H1 (cell line): ENCODE measurements at places on chromosomes 5 and 9. TPM values are rescaled to one million over a fixed set of nuclear protein-coding genes. Genes with fewer than 3 reads are reported as not detected.
A peak's percentile ranks its signal among the peaks of the same experiment; 100 is the strongest.

DNA sequence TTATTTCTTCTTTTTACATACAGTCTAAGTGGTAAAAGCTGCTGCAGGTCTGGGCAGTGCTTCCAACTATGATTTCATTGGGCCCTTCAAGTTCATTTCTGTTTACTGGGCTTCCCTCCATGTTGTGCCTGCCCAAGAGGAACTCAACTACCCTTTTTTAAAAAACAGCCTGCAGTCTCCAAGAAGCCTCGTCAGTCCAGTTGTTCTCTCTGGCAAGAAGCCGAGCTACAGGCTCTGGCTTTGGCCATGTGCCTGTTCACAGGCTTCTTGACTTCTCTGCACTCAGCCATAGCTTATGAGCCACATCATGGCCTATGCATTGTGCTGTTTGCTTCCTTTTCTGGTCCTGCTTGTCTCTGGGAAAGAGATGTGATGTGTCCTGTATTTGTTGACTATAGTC is 119.7 kb upstream of the PJA2 start:
- no peaks in the 10 kb centered on the region for H3K27me3 ChIP-seq
- no peak overlapping the region for H3K4me3 ChIP-seq
- H3K27ac ChIP-seq: no peak overlapping the region

- H3K27me3 ChIP-seq: no peaks in the 10 kb centered on the region
- H3K4me1 ChIP-seq: peaks cover 2% of the 10 kb centered on the region
- H3K27ac ChIP-seq: no peak overlapping the region
These were observed 62.2 kb upstream of the GNE start for GRCh38 chr9:36320466-36320865.

Gene PCDHGC4
- polyA plus RNA-seq: 2.1 and 2.8 TPM in 2 replicates

- H3K27ac ChIP-seq: no peak overlapping the region
- H3K4me1 ChIP-seq: no peaks in the 10 kb centered on the region
- H3K27me3 ChIP-seq: no peaks in the 10 kb centered on the region
- H3K4me3 ChIP-seq: no peak overlapping the region
These were observed 3.7 kb upstream of the ZNF510 start for GRCh38 chr9:96781552-96781951.

GRCh38 chr9:137321726-137322361 is 19.8 kb upstream of the NRARP start:
- no peak overlapping the region for H3K27ac ChIP-seq
- no peaks in the 10 kb centered on the region for H3K4me1 ChIP-seq
- peak; percentile 41 for DNase-seq
- no peaks in the 10 kb centered on the region for H3K36me3 ChIP-seq
- no peaks in the 10 kb centered on the region for H3K27me3 ChIP-seq

Gene TEK
- 7.0 and 11.0 TPM in 2 replicates for polyA plus RNA-seq

DNA sequence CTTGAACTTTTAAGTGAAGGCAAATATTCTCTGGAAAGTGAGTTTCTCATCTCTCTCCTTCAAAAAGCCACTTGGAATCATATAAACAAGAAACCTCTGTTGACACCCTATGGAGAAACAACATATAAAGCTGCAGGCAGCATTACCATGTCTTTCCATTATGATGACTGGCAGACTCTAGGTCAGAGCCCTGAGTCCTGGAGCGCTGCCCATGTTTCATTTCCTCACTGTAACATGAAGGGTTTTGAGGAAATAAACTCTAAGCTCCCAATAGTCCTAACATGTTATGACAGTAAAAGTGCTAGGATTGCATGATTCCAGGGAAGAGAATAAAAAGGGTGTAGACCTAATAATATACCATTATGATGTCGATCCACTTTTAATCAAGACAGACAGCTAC is 220.6 kb downstream of the CTNND2 start:
- H3K4me1 ChIP-seq: no peaks in the 10 kb centered on the region
- H3K27ac ChIP-seq: no peak overlapping the region
- no peak for DNase-seq
- no peak overlapping the region for H3K4me3 ChIP-seq

GRCh38 chr5:143263272-143263810 is 140.1 kb downstream of the NR3C1 start:
- H3K4me1 ChIP-seq: no peaks in the 10 kb centered on the region
- no peak overlapping the region for H3K27ac ChIP-seq
- H3K36me3 ChIP-seq: no peaks in the 10 kb centered on the region
- no peaks in the 10 kb centered on the region for H3K27me3 ChIP-seq
- H3K4me3 ChIP-seq: no peak overlapping the region

Gene PCDHGB7
- polyA plus RNA-seq: 4.1 and 5.5 TPM in 2 replicates

Gene PROP1
- polyA plus RNA-seq: 0.09 TPM in 1 of 2 replicates, not detected in the other

DNA sequence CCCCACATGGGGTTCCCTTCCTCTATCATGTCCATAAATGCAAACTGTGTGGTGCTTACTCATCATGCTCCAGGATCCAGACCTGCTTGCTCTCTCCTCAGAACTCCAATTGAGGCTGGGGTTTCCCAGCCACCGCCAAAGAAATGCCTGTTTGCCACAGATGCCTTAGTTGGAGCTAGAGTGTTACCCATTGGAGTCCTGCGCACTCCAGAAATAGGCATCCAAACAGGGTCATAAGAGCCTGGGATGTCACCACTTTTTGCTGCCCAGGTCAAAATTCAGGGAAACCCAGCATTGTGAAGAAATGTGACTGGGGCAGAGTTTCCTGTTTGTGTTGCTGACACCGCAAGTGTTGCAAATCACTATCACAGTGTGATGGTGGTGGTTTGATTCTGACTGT is 60.7 kb upstream of the SPDL1 start:
- H3K4me1 ChIP-seq: no peaks in the 10 kb centered on the region
- no peaks in the 10 kb centered on the region for H3K27me3 ChIP-seq
- H3K4me3 ChIP-seq: no peak overlapping the region
- H3K27ac ChIP-seq: no peak overlapping the region
- no peaks in the 10 kb centered on the region for H3K36me3 ChIP-seq

- no peak overlapping the region for H3K4me3 ChIP-seq
- no peaks in the 10 kb centered on the region for H3K27me3 ChIP-seq
- H3K36me3 ChIP-seq: no peaks in the 10 kb centered on the region
- H3K27ac ChIP-seq: no peak overlapping the region
- DNase-seq: no peak
- peaks cover 12% of the 10 kb centered on the region; the same call in 1 of the 2 replicates for H3K4me1 ChIP-seq
These were observed 21.3 kb downstream of the PTBP3 start for GRCh38 chr9:112312139-112312538.

Gene PPP1R2B
- polyA plus RNA-seq: not detected in 2 replicates

Gene STKLD1
- 0.26 and 0.55 TPM in 2 replicates for polyA plus RNA-seq

Gene CKMT2
- polyA plus RNA-seq: 5.0 and 7.5 TPM in 2 replicates

DNA sequence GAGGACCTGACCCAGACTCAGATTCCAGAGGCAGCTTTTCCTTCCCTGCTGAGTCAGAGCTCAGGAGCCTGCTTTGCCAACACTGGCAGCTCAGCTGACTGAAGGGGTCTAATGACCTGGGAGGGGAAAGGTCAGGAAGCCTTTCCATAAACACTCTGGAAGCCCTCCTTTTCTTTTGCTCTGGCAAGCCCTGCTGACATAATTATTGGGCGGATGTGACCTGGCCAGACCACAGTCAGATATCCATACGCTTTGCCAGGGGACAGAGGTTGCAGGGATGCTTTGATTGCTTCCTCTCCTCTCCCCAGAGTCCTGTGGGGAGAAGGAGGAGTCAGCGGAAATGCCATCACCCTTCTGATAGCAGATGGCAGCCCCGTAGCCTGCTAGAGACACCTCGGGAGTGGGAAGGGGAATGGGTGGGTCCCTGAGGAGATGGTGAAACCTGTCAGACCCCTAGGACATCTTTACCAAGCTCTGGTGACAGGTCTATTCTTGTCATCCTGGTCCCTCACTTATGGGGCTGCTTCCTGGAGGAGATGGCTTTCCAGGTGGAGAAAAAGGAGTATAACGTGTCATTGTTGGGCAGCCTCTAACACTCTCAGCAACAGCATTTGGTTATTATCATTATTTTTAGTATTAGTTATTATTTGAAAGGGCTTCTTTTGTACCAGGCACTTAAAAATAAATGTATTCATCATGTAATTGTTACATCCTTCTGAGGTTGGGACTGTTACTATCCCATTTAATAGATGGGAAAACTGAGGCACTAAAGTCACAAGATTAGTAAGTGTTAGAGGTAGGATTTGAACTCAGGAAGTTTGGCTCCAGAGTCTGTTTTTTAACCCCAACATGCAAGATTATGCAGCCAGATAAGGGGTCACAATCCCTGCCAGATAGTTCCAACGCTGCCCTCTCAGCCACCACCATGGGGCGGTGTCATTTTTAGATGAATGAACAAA is 11.6 kb downstream of the COL27A1 start:
- H3K27ac ChIP-seq: no peak overlapping the region
- H3K36me3 ChIP-seq: no peaks in the 10 kb centered on the region; the same call in 1 of the 2 replicates
- no peak for DNase-seq
- H3K27me3 ChIP-seq: no peaks in the 10 kb centered on the region
- 0 out of 2 replicates have a peak, but pooled peaks cover 7% of the 10 kb centered on the region for H3K4me1 ChIP-seq
- no peak overlapping the region for H3K4me3 ChIP-seq

Gene SYK
- 1.5 and 1.9 TPM in 2 replicates for polyA plus RNA-seq

GRCh38 chr9:95874989-95875304 is 544 bp upstream of the ERCC6L2 start:
- H3K27ac ChIP-seq: peak overlapping the region; percentile 99
- no peaks in the 10 kb centered on the region for H3K36me3 ChIP-seq
- H3K4me1 ChIP-seq: no peaks in the 10 kb centered on the region; the same call in 1 of the 2 replicates
- no peak overlapping the region; the same call in 1 of the 2 replicates for H3K4me3 ChIP-seq

DNA sequence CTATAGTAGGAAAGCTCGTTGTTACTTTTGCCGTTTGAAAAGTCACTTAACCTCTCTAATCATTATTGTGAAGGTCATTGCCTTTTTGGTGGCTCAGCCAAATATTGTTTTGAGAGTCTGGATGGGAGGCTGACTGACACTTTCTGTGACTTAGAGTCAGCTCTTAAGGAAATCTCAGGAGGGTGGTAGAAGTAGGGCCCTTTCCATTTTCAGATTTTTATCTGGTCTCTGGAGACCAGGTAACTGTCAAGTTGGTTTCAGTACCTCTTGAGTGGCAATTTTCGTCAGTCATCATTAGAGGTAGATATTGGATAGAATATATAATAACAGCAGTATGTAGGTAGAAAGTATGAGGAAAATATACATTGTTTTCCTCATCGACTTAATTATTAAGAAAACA is 23.3 kb downstream of the UGCG start:
- no peak for DNase-seq
- no peak overlapping the region for H3K4me3 ChIP-seq
- H3K36me3 ChIP-seq: no peaks in the 10 kb centered on the region; the same call in 1 of the 2 replicates
- no peaks in the 10 kb centered on the region for H3K27me3 ChIP-seq
- no peak overlapping the region for H3K27ac ChIP-seq

Gene SLC1A3
- 16.8 and 26.7 TPM in 2 replicates for polyA plus RNA-seq

DNA sequence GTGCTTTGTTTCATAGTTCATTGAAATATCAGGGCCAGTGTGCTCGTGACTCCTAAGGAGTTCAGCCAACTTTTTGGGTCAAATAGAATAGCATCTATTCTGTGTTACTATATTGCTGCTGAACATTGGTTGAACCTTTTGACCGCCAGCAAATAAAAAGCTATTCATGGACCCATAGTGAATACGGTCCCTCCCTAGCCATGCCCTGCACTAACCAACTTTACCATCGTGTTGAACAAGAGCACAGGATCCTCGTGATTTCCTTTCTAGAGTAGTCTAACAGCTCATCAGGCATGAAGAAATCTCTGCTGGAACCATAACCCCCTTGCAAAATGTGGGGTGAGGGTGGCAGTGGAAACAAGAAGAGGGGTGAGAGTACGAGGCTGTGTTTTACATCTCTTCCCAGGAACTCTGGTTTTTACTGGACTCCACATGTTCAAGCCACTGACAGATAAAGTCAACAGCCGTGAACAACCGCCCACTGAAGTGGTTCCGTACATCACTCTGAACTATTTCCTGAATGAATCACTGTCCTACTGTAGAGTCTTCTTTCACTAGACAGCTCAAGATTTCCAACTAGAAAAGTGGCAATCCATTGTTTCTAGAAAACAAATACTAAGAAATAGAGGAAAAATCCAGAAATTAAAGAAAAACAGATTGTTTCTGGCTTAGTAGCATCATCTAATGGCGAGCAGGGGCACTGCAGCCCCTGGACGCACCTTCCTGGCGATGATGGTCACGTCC is 70.1 kb upstream of the SPATA31E1 start:
- no peak overlapping the region for H3K4me3 ChIP-seq
- no peaks in the 10 kb centered on the region for H3K36me3 ChIP-seq

Gene ARSK
- 6.1 and 8.4 TPM in 2 replicates for polyA plus RNA-seq

Gene PAIP1
- 46.0 and 62.9 TPM in 2 replicates for polyA plus RNA-seq

Gene FGFR4
- 61.4 and 90.7 TPM in 2 replicates for polyA plus RNA-seq

GRCh38 chr5:143135832-143136551 is 267.5 kb downstream of the NR3C1 start:
- no peak overlapping the region for H3K4me3 ChIP-seq
- H3K27me3 ChIP-seq: no peaks in the 10 kb centered on the region
- no peak overlapping the region for H3K27ac ChIP-seq
- H3K4me1 ChIP-seq: peaks cover 3% of the 10 kb centered on the region

DNA sequence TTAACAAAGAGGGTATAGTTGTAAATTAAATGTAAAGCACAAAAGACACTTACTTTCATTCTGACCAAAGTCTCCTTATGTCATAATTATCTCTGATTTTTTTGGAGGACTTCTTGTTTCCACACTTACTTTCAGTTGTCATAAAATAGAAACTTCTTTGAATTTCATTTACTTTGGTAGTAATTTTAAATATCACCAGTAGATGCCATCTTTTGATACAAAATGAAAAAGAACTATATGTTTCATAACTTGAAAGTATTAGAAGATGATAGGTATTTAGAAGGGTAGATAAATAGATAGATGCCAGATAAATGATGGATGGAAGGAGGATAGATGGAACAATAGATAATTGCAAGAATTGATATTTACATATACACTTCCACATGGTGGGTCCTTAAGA is 1865.3 kb upstream of the CDH9 start:
- H3K36me3 ChIP-seq: no peaks in the 10 kb centered on the region
- no peak overlapping the region for H3K4me3 ChIP-seq
- no peaks in the 10 kb centered on the region for H3K4me1 ChIP-seq
- DNase-seq: no peak
- no peaks in the 10 kb centered on the region for H3K27me3 ChIP-seq
- H3K27ac ChIP-seq: no peak overlapping the region

DNA sequence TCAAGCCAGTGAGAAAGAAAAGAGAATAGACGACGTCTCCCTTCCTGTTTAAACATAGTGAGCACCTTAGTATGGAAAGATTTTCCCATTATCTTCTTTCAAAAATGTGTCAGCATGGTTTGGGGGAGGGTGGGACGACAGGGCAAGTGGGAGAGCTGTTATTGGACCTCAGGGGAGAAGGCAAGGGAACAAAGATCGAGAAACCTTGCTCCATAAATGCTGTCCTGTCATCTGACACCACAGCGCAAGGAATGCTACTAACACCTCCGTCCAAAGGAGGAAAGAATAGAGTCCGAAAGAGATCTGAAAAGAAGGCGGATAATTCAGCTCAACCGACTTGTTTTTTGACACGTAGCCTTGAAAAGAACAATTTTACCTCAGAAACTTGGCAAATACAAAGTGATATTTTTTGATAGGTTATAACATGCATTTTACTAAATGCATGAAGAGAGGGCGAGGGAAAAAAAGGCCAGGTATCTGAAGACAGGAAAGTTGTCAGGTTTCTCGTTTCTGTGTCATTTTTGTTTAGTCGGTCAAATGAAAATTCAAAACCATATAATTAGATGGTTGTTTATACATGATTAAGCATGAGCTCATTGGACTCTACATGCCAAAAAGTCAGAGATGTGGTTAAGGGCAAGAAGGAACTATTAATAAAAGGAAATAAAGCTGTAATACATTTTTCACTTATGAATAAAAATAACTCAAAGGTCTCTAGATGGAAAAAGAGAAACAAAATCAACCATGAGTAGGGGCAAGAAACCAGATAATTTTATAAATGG is 155.7 kb downstream of the GLIS3 start:
- no peak overlapping the region for H3K27ac ChIP-seq
- no peaks in the 10 kb centered on the region for H3K27me3 ChIP-seq
